ENCODE measurements at places on chromosomes 7 and 10.

- no peak for DNase-seq
Observed at GRCh38 chr7:74038194-74038961, 10.4 kb downstream of the ELN start.

GRCh38 chr10:125559210-125559609 is 123.8 kb downstream of the TEX36 start:
- no peak for DNase-seq

DNA sequence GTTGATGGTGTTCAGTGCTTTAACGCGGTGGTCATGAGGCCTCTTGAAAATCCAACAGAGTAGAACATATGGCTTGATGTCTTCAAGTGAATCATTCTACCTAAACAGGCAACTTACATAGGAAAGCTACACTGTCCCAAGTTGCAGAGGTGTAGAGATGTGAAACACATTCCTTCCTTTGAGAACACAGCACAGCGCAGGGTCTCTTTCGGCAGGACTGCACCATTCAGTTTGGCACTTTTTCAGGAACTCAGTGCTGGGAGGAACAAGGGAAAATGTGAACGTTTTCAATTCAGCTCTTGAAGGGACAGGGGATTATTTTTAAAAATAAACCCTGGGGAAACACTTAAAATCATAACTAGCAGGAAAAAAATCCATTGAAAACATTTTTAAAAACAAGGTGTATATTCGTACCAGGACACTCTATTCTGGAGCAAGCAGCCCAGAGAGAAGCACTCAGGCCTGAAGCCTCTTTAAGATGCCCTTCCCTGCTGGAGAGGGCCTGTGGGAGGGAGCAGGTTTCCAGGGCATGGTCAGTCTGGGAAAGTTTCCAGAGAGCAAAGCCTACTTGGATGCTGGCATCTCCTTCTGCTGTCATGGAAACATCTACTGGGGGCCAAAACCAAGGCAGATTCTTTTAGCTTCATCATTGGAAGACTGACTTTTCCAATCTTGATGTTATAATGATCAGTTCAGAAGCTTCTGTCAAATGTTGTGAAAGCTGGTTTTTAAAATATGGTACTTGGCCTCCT is 60.4 kb upstream of the NPVF start:
- peak; percentile 60 for DNase-seq

- DNase-seq = no peak
Observed at GRCh38 chr7:39623732-39624441, 515 bp downstream of the RALA start.

DNA sequence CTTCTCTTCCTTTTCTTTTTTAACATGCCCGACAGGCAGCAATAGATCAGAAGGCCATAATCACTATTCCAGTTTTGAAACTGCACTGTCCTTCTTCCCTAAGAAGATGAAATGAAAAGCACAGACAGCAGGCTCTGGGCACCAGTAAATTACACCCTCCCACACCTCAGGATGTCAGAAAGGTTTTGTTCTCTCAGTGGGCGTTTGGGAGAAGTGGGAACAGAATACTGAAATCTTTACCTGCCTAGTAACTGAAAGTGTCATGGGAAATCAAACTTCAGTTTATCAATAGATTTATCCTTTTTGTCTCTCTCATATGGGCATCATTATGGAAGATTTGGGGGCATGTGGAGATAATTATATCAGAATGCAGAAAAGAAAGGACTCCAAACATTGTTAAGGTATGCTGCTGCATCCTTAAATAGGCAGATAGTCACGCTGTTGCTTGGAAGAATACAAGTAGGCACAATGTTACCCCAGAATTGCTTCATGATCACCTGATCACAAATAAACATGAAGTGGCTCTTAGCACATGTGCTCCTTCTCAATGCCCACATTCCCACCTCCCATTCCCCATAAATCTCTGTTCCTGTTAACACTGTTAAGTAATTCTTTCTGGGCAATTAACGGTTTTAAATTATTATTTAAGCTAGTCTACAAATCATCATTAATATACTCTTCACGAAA is 113.3 kb downstream of the DOCK4 start:
- DNase-seq = no peak

DNA sequence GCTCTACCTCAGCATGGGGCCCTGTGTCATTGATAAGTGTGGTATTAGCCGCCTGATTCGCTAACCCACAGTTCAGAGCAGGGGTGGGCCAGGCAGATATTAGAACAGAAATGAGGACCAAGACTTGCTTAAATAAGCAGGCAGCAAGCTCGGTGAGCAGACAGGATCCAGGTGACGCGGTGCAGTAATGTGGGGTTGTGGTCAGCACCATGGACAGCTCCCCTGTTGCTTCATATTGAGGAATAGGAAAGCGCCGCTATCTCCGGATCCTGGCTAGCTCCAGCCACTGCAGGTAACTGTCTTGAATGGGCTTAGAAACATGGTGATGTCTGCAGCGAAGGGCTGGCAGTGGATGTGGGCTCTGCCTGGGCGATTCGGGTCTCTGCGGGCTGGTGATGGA is 51.3 kb upstream of the GPR26 start:
- DNase-seq = no peak

DNA sequence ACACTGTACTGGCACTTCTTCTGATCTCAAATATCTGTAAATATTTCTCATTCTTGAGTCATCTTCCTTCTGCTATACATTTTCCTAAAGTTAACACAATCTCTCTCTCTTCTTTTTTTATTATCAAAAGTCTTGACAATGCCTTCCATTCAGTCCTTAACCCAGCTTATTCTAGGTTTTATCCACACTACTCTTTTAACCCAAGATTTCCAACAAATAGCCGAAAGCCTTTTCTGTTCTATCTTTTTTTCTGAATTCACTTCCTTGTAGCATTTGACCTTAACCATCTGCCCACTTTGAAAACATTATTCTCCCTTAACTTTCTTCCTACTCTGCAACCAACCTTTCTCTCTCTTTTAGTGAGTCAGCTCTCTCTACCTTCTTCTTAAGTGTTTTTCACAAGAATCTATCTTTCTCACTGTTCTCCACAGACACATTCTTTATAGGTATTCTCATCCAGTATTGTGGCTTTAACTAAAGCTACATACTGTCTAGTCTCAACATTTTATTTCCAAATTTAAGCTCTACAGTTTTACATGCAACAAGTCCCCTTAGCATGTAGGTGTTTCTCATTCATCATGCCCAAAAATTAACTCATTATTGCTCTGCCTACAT is 915.6 kb downstream of the KCNMA1 start:
- no peak for DNase-seq

DNA sequence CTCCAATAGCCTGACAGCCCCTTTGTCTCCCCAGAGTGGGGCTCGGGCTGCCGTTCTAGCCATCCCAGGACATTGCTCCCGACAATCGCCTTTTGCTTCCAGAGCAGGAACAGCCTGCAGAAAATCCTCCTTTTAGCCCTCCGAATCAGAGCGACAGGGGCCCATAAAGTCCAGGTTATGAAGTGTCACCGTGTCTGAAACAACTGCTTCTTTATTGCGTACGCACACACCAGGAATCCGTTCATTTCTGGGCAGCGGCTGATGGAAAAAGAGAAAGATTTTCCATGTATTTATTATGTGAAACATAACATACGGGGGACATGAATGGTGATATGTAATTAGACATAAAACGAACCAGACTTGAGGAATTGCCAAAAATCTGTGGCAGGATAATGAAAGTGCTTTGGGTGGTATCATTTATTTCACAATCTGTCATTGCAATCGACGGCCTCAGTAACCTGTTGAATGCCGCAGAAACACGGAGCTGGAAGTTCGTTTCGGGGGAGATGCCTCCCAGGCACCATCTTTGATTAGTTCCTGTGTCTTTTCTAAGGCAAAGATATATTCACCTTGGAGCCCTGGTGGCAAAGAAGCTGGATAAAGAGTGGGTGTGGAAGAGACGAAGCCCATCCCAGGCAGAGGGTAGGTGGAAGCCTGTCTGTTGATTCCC is 48.1 kb downstream of the FAM241B start:
- DNase-seq = no peak
